CD4-positive, alpha-beta T cell treated with Interferon gamma for 1 hour (primary cell): ENCODE measurements at places on chromosomes 3 and 15.

DNA sequence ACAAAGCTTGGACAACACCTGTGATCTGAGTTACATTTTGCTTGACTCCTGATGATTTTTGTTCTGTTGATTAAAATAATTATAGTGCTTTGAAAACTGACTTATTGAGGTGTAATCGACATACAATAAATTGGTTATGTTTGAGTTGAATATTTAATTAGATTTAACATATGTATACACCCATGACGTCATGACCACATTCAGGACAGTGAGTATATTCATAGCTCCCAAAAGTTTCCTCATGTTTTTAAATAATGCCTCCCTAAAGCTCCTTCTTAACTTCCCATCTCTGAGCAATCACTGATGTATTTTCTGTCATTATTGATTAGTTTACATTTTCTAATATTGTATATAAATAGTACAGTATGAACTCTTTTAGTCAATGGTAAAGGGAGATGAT is 801.2 kb downstream of the PDCD6IP start:
- no peak for DNase-seq

GRCh38 chr3:171293142-171293782 is 166.9 kb downstream of the TNIK start:
- DNase-seq = no peak

DNA sequence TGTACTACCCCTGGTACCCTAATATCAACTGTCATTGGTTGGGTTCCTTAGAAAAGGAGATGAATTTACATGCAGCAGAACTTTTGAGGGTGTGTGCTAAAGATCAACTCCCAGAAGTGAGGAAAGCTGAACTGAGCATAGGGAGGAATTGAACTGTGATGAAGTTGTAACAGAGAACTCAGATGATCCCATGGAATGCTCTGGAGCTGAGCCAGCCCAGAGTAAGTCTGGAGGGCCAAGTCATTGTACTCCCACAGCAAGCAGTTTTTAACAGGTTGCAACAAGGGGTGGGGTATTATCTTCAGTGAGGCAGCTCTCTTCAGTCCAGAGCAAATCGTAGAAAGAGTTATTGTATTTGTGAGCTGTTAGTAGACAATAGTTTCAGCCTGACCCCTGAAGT is 572.3 kb downstream of the PYDC2 start:
- DNase-seq = no peak

DNA sequence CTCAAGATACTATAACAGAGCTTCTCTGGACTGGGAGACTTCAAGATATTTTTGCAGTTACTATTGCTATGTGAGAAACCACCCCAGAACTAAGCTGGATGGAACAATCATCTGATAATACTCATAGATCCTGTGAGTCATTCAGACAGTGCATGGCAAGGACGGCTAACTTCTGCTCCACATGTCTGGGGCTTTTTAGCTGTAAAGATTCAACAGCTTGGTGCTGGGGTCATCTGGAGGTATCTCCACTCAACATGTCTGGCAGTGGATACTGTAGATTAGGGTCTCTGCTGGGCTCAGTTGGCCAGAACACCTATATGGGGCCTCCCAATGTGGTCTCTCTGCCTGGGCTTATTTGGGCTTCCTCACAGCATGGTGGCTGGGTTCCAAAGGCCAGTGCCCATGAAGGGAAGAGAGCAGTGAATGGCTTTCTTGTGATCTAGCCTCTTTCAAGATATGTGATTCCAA is 117.3 kb upstream of the SLC7A14 start:
- no peak for DNase-seq

- DNase-seq = no peak
Observed at GRCh38 chr3:190194506-190194905, 73.8 kb upstream of the P3H2 start.

DNA sequence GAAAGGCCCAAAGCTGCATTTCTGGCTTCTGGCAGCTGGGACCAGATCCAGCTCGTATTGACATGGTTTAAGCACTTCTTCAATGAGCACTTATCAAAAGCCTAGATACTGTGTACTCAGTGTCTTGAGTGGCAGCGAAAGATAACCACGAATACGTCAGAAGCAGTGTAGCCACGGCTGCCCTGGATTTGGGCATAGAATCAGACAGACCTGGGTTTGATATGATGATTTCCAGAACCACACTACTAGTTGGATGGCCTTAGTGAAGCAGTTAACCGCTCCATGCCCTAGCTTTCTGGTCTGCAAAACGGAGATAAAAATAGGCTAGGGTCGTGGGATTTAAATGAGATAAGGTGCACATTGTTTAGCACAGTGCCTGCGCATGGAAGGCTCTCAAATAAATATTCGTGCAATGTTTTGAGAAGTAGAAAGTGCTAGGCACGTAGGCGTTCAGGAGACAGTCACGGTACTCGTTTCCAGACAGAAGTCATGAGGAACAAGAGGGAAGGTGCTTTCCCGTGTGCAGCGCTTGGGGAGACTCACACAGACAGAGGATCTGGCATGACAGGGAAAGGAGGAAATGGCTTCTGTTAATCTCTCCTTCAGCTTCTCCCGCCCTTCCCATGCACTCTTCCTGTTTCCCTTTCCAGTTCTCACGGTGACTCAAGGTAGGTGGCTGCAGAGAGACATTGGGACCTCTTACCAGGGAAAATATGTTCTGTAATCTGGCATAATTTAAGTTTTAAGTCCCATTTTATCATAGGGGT is 70.3 kb downstream of the CCNL1 start:
- DNase-seq = peak; percentile 44
